ENCODE measurements at places on chromosomes 6 and 20. TPM values are rescaled to one million over a fixed set of nuclear protein-coding genes. Genes with fewer than 3 reads are reported as not detected.

- DNase-seq: peak; percentile 61
These were observed 289.6 kb downstream of the PREX1 start for GRCh38 chr20:48538058-48538825.

GRCh38 chr20:47618479-47618878, 116.8 kb downstream of the NCOA3 start:
- no peak for DNase-seq

GRCh38 chr6:16698997-16699868, 62.0 kb downstream of the ATXN1 start:
- DNase-seq: no peak

DNA sequence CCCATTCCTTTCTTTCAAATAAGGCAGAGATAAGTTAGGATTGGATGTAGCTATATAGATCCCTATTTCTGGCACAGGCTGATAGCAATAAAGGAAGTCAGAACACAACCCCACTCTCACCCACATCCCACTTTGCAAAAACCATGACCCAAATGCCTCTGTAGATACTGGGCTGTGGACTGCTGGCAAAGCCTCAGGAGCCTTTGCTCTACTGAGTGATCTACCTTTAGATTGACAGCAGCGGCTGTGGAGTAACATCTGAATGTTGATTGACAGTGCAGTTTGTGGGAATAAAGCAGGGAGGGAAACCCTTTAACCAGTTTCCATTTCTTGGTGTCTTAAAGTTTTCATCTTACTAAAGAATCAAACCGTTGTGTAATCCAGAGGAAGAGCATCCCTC, 6.7 kb upstream of the TMEM30A start:
- DNase-seq: no peak

WFDC5 gene
- total RNA-seq: not detected
